ENCODE measurements at places on chromosomes 6 and 20.

DNA sequence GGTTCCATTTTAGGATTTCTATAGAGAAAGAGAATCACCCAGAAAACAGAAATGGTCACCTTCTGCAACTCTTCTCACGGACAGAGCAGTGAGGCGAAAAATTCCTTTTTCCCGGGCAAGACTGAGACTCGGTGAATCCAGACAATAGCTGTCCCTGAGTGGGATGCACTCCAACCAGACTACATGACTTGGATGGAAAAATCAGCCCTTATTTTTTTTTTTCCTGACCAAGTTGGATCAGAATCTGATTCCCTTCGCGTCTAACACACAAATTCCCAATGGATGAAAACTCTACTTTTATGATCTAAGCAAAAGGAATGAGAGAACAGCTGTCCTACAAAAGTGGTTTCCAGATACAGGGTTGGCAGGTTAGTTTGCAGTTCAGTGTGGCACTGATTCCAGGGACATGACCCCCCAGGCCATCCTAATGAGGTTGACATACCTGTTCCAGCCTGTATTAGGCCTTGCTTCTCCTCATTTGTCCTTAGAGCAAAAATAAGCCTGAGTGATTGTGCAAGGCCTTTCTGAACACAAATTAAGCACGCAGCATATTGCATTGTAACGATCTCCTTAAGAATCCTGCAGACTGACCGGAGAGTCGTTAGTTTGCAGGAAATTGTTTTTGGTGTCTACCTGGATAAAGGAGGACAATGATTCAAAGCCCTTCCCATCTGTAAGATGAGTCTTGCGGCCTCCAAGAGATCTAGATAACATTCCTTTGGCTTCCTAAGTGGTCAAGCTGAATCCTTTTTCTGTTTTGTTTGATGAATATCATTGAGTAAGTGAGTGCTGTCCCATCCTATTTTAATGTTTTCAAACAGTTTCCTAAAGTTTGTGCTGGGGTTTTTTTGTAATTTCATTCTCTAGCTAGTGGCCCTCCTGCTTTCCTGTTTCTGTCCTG, 1.5 kb upstream of the NEDD9 start:
- no peak for DNase-seq

DNA sequence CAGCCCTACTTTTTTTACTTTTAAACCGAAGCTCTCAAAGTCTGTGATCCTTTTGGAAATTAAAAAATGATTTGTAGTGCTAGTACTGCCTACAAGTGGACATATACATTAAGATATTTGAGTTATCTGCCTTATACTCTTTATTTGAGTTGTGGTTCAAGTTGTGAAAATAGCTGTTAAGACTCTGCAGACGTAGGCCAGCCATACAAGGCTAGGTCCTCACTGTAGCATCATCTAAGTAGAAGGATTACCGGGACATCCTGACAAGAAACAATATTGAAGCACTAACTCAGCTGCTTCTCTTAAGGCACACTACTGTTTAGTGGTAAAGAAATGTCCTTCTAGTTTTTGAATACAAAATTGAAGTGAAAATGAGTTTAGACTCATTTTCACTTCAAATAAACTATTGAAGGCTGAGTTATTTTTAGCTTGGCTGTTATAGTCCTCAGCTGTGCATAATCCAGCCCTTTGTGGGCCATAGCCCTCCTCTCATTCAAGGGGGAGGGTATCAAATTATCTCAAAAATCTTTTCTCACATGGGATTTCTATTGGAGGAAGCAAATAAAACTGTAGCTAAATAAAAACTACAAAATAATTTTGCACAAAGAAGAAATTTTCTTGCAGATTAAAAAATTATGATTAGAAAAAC, 68.1 kb downstream of the JAG1 start:
- DNase-seq, result no peak

DNA sequence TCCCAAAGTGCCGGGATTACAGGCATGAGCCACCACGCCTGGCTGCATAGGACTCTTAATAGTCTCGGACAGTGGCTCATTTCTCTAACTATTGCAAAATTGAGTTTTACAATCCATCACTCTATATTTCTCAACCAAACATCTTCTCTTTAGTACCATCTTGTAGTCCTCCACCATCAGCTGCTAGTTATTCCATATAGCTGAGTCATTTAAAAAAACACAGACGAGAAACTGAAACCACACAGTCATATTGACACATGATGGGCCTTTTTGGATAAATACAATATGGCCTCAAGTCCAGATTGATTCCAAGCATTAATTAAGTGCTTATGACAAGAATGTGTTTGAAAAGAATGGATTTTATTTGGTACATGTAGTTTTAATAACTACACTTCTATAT, 599.1 kb downstream of the MEI4 start:
- DNase-seq, result no peak

- DNase-seq, result no peak
Observed at GRCh38 chr6:30282522-30282921, 44.2 kb upstream of the TRIM39 start.

DNA sequence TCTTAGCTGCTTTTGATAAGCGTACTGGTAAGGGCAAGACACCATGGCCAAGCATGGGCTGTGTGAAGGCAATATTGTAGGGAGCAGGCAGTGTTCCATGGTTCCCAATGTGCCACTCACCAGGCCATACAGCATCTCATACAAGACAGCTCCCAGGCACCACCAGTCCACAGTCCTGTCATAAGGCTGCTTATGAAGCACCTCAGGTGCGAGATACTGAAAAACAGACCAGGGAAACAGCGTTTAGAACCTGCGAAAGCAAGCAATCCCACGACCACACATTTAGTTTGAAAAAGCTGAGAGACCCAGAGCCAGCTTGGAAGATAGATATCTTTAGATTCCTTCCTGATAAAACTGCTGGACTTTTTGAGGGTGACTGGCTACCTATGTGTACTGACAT, 119.1 kb upstream of the SLC2A12 start:
- DNase-seq, result no peak

DNA sequence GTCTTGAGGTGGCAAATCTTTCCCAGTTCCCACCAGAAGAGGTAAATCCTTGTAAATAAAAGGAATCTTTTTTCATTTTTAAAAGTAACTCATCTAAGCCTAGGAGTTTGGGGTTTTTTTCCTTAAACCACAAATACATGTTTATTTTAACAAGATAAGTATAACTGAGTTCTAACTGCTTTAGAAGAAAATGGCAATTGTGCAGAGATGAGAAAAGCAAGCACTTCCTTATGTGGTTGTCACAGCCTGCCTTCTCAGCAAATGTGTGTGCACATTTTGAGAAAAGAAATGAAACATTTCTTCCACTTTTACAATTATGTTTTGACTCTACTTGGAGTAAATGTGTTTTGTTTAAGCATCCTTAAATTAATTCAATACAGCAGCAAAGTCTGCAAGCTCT, 17.7 kb downstream of the HCK start:
- DNase-seq, result no peak

DNA sequence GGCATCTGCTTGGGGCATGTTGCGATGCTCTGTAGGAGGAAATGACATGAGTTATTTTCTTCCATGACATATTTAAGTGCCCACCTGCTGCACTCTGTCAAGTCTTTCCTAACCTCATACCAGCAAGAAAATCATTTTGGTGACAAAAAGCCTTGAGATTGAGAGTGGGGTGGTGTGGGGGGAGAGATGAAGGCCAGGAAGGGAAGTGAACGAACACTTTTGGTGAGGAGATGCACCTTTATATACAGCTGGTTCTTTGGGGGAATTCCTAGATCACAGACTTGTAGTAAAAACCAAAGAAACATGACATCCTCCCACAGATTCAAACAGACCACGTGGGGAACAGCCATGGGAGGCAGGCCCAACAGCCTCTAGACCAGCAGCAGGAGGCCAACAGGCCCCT, 26.1 kb downstream of the NCOA5 start:
- DNase-seq, result no peak

GRCh38 chr6:113625850-113626249, 231.3 kb upstream of the MARCKS start:
- no peak for DNase-seq

DNA sequence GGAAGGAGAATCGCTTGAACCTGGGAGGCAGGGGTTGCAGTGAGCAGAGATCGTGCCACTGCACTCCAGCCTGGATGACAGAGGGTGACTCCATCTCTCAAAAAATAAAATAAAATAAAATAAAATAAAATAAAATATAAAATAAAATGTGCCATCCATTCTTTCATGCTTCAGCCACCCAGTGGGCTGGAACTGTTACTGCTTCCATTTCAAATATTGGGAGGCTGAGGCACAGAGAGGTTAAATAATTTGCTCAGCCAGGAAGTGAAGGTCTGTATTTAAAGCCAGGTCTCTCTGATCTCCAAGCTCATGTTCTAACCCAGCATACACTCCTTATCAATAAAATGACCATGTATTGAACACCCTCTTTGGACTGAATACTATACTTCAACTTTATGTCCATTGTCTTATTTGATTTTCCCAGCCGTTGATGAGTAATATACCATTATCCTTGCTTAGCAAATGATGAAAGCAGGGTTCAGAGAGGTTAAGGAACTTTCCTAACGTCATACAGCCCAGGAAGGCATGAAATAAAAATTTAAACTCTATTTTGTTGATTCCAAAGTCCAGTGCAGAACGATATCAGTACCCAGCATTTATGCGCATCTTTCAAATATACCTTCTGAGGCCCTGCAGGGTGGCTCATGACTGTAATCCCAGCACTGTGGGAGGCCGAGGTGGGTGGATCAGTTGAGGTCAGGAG, 25.8 kb upstream of the SLC9A8 start:
- DNase-seq, result no peak

DNA sequence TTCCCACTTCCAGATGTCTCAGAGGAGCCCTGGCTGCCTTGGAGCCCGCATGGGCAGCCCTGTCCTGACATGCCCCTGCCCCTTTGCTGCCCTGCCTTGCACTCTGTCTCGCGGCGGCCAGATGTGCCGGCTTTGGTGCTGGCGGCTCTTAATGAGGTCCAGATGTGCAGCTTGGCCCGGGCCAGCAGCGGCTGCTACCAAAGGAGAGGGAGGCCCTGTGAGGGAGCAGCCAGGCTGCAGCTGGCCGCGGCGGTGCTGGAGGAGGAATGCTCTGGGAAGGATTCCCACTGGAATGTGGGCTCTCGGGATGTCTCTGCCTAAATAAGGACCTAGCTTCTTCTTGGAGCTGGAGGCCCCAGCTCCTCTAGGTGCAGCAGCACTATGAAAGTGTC, 72.4 kb downstream of the FGD2 start:
- DNase-seq, result no peak

DNA sequence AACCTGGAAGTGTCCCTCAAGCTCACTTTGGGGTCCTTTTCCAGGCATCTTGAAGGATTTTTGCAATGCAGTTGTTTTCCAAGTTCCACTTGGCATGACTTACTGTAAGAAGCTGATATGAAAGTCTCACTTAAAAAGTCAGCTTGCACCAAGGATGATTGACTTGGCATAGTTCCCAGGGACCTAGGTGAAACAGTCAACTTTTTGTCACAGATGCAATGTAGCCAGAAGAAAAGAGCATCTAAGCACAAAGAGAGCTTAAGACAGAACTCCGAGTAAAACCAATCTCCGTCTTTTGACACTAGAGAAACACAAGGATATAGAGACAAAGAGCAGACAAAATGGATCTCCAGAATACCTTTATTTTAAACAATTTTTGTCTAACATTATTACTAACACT, 2.6 kb upstream of the ZSCAN12 start:
- DNase-seq, result no peak

- DNase-seq, result no peak
Observed at GRCh38 chr6:132490024-132490423, 22.9 kb downstream of the STX7 start.

- no peak for DNase-seq
Observed at GRCh38 chr20:5539691-5540090, 210.5 kb upstream of the SHLD1 start.

GRCh38 chr6:150453357-150453756, 84.5 kb downstream of the IYD start:
- DNase-seq, result no peak

DNA sequence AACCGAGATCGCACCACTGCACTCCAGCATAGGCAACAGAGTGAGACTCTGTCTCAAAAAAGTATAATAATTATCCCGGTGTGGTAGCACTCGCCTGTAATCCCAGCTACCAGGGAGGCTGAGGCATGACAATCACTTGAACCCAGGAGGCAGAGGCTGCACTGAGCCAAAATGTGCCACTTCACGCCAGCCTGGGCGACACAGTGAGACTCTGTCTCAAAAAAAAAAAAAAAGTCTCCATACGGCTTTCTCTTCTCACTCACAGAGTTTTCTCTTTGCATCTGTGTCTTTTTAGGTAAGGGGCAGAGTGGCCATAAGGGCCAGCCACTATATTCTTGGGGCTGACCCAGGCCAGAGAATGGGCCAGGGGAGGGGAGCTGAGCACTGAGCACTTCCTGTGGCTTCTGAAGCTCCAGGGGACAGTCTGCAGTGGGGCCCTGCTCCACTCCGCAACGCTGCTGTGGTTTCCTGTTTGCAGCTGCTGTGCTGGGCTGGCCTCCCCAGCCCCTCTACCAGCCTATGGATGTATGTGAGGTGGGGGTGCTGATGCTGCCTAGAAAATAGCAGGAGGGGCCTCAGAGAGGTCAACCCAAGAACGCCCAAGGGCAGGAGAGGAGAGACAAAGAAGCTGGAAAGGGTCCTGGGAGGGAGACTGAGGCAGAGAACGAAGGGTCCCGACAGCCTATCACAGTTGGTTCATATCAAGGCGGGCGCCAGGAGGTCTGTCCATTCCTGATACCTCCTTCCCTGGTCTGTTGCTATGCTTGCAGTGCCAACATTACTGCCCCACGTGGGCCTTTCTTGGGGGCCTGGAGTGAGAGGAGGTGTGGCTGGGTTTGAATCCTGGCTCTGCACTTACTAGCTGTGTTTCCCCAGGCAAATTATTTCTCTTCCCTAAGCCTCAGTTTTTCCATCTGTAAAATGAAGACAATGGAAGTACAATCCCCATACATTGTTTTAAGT, 16.0 kb downstream of the SLA2 start:
- no peak for DNase-seq
